Glutamatergic neuron (in vitro differentiated cells): ENCODE measurements at places on chromosomes 11 and 22.
A peak's percentile ranks its signal among the peaks of the same experiment; 100 is the strongest.

- DNase-seq = no peak
These were observed 4.5 kb downstream of the SYVN1 start for GRCh38 chr11:65129649-65130441.

- no peak for DNase-seq
These were observed 59.2 kb upstream of the RTL6 start for GRCh38 chr22:44557064-44557748.

- DNase-seq = no peak
These were observed 264.8 kb upstream of the ZC3H12C start for GRCh38 chr11:109828387-109828786.

DNA sequence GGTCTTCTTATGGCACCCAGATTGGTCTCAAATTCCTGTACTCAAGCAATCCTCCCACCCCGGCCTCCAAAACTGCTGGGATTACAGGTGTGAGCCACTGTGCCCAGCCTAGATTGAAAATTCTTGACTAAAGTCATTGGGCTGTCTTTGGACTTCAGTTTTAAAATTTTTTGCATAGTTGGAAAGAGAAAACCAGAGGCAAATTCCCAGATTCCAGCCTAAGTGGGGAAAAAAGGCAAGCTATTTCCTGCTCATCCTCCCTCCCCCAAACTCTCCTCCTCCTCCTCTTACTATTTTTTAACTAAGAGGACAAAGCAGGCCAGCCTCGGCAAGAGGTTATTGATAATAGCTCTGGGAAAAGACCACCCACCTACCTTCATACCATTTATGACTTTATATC, 78.6 kb upstream of the CLMP start:
- no peak for DNase-seq

DNA sequence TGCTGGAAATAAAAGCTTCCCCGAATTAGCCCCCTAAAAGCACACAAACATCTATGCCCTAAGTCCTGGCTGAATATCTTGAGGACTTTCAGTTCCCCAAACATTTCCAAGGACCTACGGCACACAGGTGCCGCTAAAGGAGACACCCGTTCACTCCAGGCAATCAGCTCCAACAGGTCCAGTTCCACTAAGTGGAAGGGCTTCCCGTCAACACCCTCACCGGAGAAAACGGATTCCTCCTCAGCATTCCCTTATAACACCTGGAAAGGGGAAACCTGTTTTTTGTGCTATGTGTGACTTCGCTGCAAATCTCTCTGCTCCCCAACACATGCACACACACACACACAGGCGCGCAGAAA, 3.9 kb downstream of the TENM4 start:
- DNase-seq = no peak

DNA sequence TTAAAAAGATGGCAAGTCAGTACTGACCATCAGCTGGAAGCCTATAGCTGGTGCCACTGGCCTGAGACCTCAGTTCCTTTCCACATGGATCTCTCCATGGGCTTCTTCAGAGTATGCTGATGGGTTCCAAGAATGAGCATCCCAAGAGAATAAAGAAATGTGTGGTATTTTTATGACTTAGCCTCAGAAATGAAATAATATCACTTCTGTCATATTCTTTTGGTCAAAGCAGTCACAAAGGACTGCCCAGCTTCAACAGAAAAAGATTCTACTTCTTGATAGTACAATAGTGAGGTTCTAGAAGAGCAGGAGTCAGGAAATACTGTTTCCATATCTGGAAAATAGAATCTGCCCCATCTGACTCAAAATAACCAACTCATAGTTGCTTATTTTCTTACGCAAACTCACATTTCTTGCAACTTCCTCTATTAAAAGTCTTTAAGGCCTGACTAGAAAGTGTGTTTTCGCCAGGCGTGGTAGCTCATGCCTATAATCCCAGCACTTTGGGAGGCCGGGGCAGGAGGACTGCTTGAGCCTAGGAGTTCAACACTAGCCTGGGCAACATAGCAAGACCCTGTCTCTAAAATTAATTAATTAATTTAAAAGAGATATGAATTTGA, 116.9 kb downstream of the SIK3 start:
- DNase-seq = no peak

GRCh38 chr22:44352378-44353035, 39.8 kb upstream of the SHISAL1 start:
- DNase-seq = peak; percentile 17

- DNase-seq = no peak
These were observed 89.0 kb downstream of the FAM83F start for GRCh38 chr22:40083794-40084193.

- DNase-seq = no peak
These were observed 185.7 kb downstream of the BLID start for GRCh38 chr11:121930004-121930965.

GRCh38 chr22:32596471-32596870, 121.9 kb downstream of the FBXO7 start:
- no peak for DNase-seq

DNA sequence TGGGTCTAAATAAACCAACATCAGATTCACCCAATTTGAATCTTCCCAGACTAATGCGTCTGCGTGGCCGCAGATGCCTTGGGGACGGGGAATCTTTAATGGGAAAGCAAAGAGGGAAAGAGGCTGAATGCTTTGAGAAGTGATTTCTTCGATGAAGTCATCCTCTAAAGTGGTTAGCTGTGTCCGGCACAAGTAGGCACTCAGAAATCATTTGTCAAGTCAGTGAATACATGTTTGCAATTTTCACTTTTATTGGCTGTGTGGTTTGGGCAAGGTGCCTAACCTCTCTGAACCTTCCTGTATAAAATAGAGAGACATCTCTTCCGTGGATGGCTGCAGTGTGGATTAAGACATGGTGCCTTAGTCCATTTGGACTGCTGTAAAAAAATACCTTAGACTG, 19.7 kb upstream of the IFT27 start:
- no peak for DNase-seq

DNA sequence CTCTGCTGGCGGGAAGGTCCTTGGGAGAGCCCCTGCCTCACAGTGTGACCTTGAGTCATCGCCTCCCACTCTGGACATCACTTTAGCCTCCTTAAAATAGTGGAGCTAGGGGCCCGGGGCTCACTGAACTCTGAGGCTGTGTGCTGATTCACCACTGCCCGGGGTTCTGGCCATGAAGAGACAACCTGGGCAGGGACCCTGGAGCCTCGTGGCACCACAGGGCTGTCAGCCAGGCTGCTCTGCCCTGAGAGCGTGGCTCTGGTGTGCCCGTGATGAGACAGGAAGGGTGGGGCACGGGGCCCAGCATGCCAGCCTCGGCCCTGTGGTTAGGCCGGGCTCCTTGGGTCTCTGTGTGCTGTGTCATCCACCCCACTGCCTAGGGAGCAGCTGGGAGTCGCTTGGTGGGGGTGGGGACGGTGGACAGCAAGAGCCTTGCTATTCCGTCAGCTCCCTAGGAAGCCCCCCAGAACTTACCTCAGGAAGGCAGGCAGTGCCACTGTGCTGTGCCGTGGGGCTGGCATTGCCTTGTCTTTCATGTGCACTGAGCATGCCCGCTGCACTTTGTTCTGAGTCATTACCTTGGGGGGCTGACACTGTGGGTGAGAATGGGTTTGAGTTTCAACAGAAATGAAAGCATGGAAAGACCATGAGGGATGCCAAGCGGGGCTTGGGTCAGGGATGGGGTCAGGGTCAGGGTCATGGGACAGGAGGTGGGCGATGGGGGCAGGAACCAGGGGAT, 31.7 kb downstream of the TPCN2 start:
- no peak for DNase-seq

- no peak for DNase-seq
These were observed 8.3 kb downstream of the MRPL17 start for GRCh38 chr11:6674862-6675261.
